ENCODE measurements at places on chromosomes 6 and 20.

DNA sequence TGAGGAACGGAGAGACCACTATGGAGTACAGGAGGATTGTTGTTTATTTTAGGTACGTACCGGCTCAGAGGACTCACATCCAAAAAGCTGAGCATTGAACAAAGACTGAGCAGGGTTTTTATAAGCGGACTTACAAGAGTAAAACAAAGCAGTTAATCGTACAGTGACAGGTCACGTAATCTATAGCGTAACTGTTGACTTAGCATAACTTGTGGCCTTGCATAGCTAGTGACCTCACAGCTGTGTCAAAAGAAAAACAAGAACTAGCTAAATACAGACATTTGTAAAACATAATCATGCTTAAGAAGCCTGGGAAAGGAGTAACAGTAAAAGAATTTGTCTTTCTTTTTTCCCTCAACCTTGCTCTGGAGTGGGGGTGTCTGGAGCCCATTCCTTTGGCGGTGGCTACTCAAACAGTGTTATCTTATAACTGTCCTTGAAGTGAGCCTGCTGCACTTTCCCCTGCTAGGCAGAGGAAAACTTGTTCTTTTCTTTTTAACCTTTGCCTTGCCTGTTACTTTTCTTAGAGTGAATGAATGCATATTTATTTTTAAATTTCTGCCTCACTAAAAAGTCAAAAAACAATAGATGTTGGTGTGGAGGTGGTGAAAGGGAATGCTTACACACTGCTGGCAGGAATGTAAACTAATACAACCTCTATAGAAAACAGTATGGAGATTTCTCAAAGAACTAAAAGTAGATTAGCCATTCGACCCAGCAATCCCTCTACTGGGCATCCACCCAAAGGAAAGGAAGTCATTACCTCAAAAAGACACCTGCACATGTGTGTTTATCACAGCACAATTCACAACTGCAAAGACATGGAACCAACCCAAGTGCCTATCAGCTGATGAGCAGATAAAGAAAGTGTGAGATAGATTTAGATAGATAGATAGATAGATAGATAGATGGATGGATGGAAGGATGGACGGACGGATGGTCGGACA, 109.0 kb downstream of the TAF4 start:
- DNase-seq: no peak

- no peak for DNase-seq
These were observed 17.5 kb downstream of the CPNE5 start for GRCh38 chr6:36821581-36822335.

- DNase-seq: no peak
These were observed 130.3 kb downstream of the CCDC170 start for GRCh38 chr6:151624071-151624470.

GRCh38 chr6:55919716-55920308, 44.4 kb upstream of the BMP5 start:
- DNase-seq: no peak

DNA sequence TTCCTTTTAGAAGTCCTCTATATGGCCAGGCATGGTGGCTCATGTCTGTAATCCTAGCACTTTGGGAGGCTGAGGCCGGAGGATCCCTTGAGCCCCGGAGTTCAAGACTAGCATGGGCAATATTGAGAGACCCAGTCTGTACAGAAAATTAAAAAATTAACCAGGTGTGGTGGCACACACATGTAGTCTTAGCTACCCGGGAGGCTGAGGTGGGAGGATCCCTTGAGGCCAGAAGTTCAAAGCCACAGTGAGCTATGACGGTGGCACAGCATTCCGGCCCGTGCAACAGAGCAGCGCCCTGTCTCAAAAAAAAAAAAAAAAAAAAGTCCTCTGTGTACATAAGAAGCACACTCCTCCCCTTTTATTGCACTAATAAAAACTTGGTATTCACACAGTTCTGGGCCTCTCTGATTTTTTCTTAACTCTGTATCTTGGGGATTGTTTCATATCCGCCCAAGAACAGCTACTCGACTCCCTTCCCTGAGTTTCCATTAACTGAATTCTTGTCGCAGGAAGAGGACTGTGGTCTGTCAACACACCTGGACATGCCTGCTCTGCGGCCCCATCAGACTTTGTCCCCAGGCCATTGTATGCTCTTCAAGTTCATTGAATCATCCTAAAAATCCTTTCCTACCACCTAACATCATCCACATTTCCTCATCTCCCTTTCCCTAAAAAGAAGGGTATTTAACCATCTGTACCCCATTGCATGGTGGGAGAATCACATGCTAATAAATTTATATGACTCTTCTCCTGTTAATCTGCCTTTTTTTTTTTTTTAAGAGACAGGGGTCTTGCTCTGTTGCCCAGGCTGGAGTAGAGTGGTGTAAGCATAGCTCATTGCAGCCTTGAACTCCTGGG, 25.9 kb upstream of the PPP1R3G start:
- no peak for DNase-seq

DNA sequence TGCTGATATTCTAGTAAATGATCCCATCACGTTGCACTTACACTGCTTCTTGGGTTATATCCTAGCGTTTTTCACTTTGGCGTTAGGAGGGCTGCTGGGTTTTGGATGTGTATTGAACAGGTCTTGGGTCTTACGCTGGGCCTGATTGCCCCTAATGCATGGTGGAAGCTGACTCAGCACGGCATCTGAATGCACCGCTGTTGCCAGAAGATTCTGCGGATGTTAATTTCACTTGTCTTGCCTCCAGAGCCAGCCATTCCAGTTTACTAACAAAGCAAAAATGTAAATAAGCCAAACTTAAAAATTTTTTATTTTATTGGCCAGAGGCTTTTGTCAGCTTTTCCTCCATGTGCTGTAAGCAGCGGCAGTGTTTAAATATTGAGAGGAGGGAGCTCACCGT, 233.5 kb downstream of the TMEM242 start:
- DNase-seq: no peak

GRCh38 chr6:143940011-143940597, 68.0 kb downstream of the PLAGL1 start:
- peak; percentile 21 for DNase-seq

Data from stimulated activated CD8-positive, alpha-beta memory T cell treated with anti-CD3 and anti-CD28 coated beads, Interleukin-15, amount 100 ng/mL, for 48 hours (primary cell).